NCI-H2171 (cell line): ENCODE measurements at places on chromosomes 5 and 9.

DNA sequence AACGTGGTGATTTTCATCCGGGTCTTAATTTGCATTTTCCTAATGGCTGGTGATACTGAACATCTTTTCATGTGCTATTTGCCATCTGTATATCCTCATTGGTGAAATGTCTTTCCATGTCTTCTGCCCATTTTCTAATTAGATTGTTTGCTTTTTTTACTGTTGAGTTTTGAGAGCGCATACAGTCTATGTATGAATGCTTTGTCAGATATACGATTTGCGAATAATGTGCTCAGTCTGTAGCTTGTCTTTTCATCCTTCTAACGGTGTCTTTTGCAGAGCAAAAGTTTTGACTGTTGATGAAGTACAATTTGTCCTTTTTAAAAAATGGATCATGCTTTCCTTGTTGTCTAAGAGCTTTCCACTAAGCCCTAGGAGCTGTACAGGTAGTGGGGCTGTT lies 143.0 kb downstream of the RGS3 start:
- no peak for DNase-seq

- no peak for DNase-seq
Observed at GRCh38 chr5:80990971-80991370, 30.8 kb downstream of the RASGRF2 start.

DNA sequence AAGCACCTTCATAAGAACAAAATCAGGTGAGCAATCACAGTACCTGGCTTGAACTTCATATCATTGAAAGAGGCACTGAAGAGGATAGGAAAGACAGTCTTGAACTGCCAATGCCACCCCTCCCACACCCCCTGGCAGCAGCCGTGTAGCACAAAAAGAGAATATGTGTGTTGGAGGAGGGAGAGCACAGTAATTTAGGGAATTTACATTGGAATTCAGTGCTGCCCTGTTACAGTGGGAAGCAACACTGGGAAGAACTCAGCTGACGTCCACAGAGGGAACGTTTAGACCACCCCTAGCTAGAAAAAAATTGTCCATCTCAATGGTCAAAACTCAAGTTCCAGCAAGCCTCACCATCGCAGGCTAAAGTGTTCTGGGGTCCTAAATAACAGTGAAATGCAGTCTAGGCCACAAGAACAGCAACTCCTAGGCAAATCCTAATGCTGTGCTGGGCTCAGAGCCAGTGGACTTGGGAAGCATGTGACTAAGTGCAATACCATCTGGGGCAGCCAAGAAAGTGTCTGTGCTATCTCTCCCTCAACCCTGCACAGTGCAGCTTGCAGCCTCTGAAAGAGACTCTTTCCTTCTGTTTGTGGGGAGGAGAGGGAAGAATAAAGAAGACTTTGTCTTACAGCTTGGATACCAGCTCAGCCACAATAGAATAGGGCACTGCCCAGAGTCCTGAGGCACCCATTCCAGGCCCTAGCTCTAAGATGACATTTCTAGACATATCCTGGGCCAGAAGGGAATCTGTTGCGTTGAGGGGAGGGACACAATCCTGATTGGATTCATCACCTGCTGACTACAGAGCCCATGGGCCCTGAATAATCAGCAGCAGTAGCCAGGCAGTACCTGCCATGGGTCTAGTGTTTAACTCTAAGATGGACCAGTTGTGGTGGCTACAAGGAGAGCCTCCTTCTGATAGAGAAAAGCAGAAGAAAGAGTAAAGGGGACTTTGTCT lies 62.1 kb upstream of the VLDLR start:
- peak; percentile 75 for DNase-seq

- no peak for DNase-seq
Observed at GRCh38 chr5:172722327-172722815, 48.6 kb downstream of the DUSP1 start.

- no peak for DNase-seq
Observed at GRCh38 chr5:116559673-116560164, 14.9 kb downstream of the SEMA6A start.

DNA sequence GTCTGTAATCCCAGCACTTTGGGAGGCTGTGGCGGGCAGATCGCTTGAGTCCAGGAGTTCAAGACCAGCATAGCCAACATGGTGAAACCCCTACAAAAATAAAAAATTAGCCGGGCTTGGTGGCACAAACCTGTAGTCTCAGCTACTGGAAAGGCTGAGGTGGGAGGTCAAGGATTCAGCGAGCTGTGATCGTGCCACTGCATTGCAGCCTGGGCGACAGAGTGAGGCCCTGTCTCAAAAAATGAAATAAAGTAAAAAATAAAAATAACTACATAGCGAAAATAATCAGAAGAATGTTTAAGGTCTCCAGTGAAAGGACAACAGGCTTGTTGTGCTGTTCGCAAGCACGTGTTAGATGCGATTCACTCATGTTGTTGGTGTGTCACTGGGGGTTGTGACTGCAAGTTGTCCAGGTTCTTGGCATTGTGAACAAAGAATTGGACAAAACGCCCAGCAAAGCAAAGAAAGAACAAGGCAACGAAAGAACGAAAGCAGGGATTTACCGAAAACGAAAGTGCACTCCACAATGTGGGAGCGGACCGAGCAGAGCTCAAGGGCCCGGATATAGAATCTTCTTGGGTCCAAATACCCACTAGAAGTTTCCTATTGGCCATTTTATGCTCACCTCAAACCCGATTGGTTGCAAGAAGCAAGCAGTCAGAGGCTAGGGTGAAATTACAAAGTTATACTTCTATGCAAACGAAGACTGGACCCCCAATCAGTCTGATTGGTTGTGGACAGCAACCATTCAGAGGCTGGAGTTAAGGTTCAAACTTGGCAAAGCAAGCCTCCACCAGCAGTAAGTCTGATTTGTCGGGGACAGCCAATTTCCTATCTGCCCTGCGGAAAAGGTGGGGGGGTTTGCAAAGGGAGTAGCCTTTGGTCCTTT lies 844 bp upstream of the MCCC2 start:
- no peak for DNase-seq

GRCh38 chr5:42495914-42496313 lies 72.7 kb downstream of the GHR start:
- no peak for DNase-seq

GRCh38 chr9:21967702-21968101 lies 26.5 kb downstream of the CDKN2A start:
- no peak for DNase-seq

- no peak for DNase-seq
Observed at GRCh38 chr5:53819482-53819881, 259.0 kb downstream of the NDUFS4 start.

GRCh38 chr9:98341157-98342097 lies 86.0 kb upstream of the TBC1D2 start:
- peak; percentile 72 for DNase-seq

DNA sequence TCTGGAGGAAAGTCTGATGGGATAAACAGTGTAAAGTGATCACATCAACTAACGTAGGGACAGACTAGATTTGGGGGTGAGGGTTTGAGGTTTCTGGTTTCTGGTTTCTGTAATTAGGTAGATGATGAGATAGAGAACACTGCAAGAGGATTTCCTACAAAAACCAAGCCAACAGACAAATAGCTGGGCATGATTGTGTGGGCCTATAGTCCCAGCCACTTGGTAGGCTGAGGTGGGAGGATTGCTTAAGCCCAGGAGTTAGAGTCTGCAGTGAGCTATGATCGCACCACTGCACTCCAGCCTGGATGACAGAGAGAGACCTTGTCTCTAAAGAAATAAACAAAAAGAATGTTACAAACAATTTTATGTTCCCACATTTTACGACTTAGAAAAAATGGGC lies 34.4 kb upstream of the RNU6ATAC start:
- DNase-seq: no peak

DNA sequence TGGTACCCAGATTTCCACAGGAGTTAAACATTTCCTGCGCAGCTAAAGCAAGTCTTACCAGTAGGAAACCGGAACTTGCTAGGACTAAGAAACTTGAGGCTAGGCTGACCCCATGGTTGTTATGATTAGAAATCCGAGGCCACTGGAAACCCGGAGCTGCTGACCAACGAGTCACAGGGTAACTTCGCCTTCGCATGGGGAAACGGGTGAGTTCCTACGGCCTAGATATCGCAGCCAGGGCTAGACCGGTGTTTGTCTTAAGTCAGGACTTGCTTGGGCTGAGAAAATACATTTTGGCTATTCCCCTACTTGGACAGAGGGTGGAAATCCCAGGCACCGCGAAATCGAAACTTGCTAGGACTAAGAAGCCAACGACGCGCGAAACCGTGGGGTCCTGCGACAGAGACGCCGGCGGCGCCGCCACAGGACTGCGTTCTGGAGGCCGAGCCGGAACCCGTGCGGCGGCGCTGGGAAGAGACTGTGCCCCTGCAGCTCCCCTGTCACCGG lies 1.6 kb upstream of the ANXA2R start:
- DNase-seq: no peak

DNA sequence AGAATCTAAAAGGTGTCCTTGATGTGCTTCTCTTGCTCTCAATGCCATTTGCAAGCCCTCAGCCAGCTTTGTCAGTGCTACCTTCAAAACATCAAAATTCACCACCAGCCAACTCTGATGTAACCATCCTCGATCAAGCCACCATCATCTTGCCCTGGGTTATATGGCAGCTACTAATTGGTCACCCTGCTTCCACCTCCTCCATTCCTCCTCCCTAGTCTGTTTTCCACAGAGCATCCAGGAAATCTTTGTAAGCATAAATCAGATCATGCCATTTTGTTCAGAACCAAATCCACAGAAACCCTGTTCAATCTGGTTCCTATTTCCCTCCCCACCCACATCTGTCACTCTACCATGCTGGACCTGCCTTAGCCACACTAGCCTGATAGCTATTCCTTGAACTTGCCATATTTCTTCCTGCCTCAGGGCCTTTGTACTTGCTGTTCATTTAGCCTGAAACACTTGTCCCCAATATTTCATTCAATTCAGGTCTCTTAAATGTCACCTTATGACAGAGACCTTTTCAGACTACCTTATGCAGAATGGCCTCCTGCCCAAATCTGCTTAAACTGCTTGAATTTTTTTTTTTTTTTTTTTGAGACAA lies 1.9 kb upstream of the B4GALT1 start:
- DNase-seq: no peak

- DNase-seq: no peak
Observed at GRCh38 chr9:99259231-99259918, 37.3 kb downstream of the SEC61B start.

DNA sequence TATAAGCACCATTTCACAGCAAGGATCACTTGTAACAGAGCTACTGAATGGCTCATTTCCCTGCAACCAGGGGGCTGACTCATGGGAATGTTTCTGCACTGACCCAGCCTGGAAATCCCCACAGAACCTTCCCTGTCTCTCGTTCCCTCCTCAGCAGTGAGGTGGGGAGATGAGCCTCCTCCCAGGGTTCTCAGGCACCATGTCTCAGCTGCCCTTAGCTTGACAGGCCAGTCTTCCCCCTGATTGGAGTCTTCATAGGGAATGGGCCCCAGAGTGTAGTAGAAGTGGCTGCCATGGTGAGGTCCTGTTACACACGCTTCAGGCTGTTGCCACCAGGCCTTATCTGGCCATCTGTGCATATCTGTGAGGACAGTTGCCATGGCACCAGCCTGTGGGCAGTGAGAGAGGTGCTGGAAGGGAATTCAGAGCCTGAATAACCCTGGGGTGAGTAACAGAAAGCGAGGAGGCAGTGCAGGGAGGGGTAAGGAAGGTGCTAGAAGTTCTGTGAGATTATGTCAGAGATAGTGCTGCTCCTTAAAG lies 324.4 kb downstream of the ENC1 start:
- DNase-seq: no peak

GRCh38 chr5:124416627-124417026 lies 329.8 kb downstream of the ZNF608 start:
- no peak for DNase-seq

GRCh38 chr9:94042516-94043360 lies 41.5 kb upstream of the PTPDC1 start:
- no peak for DNase-seq

DNA sequence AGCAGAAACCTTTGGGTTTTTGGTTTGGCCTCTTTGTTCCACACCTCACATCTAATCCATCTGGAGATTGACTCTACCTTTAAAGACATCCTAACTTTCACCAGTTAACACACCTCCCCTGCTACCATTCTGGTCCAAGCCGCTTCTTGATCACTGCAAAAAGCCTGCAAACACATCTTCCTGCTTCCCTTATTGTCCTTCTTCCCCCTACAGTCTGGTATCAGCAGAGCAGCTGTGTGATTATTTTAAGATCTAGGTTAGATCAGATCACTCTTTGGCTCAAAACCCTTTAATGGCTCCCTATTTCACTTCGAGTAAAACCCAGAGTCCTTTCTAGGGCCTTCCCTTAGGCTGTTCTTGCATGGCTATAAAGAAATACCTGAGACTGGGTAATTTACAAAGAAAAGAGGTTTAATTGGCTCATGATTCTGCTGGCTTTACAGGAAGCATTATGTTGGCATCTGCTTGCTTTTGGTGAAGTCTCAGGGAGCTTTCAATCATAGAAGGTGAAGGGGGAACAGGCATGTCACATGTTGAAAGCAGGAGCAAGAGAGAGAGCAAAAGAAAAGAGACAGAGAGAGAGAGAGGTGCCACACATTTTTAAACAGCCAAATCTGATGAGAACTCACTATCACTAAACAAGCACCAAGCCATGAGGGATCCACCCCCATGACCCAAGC lies 1.5 kb upstream of the TEX10 start:
- no peak for DNase-seq

DNA sequence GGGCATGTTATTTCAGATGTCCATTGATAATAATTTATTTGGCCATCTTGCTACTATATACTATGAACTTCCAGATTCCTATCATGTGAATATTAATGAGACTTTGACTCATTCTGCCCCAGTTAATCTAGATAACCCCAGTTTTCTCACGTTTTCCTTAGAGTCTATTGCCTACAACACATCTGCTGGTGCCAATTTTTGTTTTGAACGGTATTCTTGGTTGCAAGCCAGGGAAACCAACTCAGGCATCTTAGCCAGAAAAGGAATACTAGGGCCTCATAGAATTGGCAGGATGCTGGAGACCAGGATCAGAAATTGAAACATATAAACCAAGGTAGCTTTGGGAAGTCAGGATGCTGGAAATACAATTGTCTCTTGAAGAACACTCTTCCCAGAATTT lies 28.0 kb upstream of the NPR3 start:
- DNase-seq: no peak

DNA sequence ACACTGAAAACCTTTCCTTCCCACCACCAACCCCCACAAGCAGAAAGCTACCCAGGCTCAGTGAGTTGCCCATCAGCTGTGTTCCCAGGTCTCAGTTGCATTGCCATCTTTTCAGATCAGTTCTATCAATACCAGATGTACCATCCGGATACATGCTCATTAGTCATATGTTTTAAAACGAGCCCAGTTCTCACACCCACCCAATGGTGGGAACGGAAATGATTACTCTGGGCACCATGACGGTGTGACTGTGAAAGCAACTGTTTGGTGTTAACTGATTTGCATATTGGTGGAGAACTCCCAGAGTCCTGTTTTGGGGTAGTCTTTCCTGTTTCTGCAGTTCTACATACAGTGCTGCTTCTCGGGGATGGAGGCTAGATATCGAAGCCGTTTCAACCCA lies 212.3 kb downstream of the TRIM36 start:
- DNase-seq: no peak
